Stimulated activated CD8-positive, alpha-beta memory T cell treated with anti-CD3 and anti-CD28 coated beads, Interleukin-4, amount 100 ng/mL, for 1 hour (primary cell): ENCODE measurements at places on chromosomes 7 and 10.

DNA sequence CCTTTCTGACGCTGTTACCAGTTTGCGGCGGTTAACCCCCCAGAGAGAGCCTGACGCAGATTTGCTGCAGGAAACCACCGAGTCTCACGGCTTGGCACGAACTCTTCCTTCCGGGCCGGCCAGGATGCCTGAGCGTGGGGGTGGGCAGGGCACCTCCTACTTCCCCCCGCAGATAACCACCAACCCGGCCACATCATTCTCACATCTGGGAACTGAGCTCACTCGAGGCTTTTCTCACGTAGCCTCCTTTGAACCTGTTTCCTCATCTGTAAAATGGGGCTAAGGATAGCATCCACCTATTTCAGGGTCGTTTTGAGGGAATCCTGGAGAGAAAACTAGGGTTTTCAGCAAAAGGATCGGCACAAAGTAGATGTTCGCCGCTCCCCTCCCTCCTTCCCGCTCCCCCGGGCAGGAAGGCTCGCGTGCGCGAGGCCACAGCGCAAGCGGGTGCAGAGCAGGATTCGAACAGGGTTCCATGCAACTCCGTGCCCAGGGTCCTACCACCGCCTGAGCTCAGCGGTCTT is 23.6 kb downstream of the DDIT4 start:
- DNase-seq: peak; percentile 92

- DNase-seq: no peak
Measured at GRCh38 chr7:11170175-11170574, 196.5 kb downstream of the PHF14 start.

DNA sequence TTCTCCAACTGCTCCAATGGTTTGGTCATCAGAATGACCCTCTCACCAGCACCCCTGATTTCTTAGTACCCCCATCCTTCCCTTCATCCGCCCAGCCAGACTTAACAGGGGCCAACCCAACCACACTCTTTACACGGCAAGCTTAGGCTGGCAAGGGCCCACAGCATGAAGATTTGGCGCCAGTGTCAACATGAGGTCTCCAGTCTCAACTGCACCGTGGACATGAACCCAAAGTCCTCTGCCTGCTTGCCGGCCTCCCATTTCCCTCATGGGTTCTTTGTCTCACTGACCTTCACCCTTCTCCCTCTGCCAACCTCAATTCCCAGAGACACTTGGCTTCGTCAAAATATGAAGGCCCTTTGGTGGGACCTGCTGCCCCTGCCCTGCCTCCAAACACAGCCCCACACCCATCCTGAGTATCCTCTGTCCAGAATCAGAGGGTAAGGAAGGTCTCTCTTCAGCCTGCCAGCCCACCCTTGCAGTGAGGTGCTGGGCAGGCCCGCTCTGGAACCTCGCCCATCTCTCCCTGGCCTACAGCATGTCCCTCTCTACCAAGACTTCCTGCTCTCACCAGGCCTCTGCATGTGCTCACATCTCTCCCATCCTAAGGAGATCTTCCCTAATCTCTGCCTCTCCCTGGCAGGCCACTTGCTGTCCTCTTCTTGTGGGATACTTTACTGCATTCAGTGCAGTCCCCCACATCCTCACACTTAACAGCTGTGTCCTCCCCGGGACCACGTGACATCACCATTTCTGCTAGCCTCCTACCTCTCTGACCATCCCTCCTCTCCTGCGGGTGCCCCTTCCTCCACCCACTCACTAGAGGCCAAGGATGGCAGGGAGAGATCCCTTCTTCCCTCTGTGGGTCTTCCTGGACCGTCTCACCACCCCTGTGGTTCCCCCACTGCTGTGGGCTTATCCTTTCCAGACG is 91.7 kb upstream of the ZMIZ1 start:
- no peak for DNase-seq

- DNase-seq: no peak
Measured at GRCh38 chr10:28387140-28387539, 84.3 kb upstream of the MPP7 start.

DNA sequence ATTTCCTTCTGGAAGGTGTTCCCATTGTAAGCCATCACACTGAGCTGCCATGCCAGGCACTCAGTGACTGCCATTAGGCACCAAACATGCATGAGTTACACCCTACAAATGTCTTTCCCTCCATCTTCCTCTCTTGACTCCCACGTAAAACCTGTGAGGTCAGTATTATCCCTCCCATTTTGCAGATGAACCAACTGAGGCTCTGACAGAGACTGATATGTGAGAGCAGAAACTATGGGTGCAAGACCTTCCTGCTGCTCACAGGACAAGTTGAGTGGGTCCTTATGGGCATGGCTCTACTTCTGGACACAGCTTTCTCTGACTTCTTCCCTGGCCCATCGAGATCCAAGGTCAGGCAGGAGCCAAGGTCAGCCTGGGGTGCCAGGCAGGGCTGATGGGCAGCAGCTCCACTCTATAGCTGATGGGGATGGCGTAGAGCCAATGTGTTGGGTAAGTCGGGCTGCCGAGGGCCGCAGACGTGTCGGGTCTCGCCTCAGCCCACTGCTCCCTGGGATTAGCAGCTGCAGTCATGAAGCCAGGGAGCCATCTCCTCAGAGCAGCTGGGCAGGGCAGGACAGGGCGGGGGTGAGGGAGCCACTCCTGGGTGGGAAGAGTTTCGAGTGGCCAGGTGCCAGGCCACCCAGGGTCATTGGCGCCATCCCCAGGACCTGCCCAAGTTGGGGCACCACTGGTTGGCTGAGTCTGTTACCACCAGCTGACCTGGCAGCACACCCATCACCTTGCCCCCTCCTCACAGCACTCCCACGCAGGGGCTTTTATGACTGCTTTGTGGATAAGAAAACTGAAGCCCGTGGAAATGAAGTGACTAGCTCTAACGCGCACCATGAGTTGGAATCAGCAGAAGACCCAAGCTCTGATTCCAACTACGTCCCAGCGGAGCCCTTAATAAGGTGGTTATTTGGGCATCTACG is 117.8 kb upstream of the ZMIZ1 start:
- no peak for DNase-seq

DNA sequence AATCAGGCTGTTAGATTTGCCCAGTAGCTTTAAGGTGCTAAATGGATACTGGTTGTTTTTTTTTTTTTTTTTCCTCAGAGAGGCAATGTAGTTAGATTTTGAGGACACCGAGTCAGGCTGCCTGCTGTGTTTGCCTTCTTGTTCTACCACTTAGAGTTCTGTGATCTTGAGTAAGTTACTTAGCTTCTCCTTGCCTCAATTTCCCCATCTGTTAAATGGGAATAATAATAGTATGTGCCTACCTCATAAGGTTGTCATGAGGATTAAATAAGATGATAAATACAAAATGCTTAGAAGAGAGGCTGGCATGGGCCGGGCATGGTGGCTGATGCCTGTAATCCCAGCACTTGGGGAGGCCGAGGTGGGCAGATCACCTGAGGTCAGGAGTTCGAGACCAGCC is 14.6 kb downstream of the MORN4 start:
- DNase-seq: no peak

- DNase-seq: no peak
Measured at GRCh38 chr7:739983-740942, 13.2 kb upstream of the PRKAR1B start.

GRCh38 chr10:103660364-103661197 is 167.1 kb downstream of the NEURL1 start:
- no peak for DNase-seq

DNA sequence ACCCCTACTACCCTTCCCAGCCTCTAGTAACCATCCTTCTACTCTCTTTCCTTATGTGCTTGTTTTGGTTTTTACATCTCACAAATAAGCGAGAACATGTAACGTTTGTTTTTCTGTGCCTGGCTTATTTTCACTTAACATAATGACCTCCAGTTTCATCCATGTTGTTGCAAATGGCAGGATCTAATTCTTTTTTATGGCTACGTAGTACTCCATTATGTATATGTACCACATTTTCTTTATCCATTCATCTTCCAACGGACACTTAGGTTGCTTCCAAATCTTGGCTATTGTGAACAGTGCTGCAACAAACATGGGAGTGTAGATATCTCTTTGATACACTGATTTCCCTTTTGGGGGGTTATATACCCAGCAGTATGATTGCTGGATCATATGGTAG is 33.6 kb upstream of the SLC26A4 start:
- DNase-seq: no peak

DNA sequence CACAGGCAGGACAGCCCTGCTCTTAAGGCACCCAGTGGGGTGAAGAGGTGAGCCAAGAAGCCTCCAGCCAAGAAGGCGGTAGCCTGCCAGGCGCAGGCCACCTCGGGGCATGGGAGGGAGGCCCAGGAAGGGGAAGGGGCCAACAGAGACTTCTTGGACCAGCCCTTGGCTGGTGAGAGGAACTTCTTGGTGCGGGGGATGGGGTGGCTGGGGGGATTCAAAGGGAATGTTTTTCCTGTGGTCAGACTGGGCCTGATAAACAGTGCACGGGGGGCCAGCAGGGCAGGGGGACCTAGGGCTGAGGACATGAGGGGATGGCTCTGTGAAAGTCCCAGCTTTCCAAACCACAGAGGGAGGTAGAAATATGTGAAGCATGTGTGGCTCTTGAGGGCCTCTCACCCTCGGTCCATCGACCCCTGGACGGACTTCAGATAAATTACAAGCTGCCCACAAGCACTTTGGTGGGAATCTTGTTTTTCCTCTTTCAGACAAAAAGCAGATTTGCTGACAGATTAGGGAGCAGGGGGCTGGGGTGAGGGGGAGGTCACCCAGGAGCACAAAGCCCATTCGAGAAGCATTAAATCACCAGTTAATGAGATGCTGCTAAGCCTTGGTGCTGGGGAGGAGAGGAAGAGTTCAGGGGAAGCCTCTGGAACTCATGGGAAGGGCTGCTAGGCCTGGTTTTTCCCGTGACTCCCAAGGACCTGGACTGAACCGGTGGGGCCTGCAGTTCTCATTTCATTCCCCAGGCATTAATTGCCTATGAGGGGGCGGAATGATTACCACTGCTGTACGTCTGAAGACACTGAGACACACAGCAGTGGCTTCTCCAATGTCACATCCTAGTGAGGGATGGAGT is 11.3 kb downstream of the CRYGN start:
- no peak for DNase-seq

DNA sequence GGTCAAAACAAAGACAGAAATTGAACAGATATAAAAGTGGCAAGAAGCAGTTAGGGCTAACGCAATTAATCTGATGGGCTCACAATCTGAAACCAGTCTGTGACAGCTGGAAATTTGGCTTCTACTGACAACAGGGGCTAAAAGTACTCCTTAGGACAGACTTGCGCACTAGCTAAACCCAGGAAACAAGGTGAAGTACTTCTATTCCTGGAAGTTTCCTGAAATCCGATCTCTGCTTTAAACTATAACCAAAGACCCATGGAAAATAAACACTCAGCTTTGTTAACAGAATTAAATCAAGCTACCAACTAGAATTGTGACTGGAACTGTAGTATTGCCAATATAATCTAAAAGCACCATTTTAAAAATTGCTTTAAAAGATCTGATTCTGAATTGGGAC is 520.2 kb upstream of the ZWINT start:
- DNase-seq: no peak

- DNase-seq: no peak
Measured at GRCh38 chr7:17598846-17599245, 300.4 kb downstream of the AHR start.

DNA sequence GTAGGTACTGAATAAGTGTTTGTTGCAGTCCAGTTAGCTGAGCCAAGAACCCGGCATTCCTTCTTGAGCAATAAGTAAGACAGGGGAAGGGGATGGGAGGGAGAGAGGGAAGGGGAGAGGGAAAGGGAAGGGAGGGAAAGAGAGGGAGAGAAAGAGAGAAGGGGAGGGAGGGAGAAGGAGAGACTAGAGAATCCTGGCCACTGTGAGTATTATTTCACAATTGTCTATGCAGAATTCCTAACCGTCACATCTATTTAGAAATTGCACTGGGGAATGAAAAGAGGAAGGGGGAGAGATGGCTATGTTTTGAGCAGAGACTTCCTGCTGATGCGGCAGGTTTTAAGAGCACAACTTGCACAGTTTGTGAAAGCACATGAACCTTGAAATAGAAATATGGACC is 251.4 kb upstream of the ZMIZ1 start:
- no peak for DNase-seq

GRCh38 chr10:114174695-114175188 is 739 bp upstream of the CCDC186 start:
- DNase-seq: no peak

- no peak for DNase-seq
Measured at GRCh38 chr10:13865758-13866491, 279.2 kb downstream of the PRPF18 start.

GRCh38 chr7:44771358-44771757 is 22.7 kb downstream of the ZMIZ2 start:
- no peak for DNase-seq

DNA sequence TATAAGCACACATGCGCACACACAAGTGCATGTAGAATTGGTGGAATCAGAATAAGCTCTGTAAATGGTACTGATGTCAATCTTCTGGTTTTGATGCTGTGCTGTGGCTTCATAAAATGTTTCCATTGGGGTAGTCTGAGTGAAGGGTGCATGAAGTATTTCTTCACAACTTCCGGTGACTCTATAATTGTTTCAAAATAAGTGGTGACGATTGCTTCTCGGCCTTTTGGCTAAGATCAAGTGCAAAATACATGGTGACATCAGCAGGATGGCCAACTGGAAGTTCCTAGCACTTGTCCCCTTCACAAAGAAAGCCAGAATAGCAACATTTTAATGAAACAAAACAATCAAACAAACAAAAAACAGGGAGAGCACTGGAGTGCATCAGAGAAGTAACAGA is 41.6 kb upstream of the CAMK2B start:
- no peak for DNase-seq

DNA sequence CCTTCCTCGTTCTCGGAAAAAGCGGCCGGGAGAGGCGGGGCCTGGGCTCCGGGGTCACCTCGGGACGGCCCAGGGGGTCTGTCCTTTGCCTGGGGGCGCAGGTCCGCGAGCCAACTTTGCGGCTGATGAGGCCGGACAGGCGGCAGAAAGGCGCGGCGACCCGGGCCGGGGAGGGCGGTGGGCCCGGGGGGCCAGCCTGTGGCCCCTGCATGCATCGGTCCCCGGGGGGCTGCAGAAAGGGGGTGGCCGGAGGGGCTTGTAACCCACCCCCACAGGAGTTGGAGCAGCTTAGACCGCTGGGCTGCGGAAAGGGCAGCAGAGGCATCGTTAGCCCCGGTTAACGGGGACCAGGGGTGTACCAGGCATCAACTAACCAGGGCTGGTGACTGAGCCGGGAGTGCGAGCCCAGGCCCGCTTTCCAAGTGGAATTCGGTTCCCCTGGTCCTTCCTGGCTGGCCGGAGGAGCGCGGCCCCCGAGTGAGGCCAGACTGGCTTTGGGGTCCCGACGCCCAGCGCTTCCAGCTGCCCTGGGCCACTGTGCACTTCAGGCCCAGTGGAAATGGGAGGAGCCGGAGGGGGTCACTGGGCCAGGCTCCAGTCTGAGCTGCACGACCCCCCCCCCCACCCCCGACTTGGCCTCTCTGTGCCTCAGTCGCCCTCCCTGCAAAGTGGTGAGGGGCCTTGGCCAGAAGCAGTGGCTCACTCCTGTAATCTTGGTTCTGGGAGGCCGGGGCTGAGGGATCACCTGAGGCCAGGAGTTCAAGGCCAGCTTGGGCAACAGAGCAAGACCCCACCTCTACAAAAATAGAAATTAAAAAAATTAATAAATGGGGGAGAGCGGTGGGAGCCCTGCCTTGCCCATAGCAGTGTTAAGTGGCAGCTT is 919 bp downstream of the SLC29A4 start:
- no peak for DNase-seq
